ENCODE measurements at places on chromosomes 16 and 17.

GRCh38 chr17:33021731-33022408 lies 30.2 kb downstream of the SPACA3 start:
- no peak for DNase-seq

GRCh38 chr17:9072696-9073339 lies 51.5 kb downstream of the NTN1 start:
- no peak for DNase-seq

DNA sequence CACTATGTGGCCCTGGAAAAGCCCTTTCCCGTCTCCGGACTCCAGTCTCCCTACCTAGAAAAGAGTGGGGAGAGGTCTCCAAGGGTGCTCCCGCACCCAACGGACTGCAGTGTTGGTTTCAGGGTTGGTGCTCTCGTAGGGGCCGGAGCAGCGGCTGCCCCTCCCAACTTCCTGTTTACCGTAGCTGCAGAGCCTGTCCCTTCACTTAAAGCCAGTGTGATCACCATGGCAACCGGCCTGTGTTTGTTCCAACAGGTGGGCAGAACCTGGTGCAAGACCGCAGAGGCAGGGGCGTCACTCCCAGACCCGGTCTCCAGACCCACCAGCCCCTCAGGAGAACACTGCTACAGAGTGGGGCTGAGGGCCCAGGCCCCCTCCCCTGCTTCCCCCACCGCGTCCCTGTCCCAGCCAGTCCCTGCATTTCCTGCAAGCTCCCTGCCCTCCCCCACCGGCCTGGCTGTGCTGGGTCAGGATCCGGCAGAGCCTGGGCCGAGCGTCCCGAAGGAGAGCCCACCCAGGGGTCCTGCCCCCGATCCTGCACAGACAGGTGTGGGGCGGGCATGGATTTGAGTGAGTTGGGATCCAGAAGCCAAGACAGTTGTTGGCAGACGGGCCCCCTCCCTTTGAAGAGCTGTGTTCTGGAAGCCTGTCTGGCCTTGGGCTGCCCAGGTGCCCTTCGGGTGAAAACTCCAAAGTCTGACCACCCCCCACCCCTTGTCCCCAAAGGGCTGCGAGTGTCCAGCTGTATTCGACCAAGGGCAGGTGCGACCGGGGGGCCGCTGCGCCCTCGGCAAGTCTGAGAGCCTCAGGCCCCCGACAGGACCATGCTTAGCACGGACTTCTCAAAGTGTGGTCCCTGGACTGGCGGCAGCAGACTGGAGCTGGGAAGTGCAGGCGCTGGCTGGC lies 1.5 kb upstream of the BAIAP3 start:
- DNase-seq = peak; percentile 38

GRCh38 chr17:67474081-67474661 lies 97.1 kb downstream of the PITPNC1 start:
- no peak for DNase-seq

- no peak for DNase-seq
Measured at GRCh38 chr17:63966646-63967264, 6.0 kb downstream of the SCN4A start.

DNA sequence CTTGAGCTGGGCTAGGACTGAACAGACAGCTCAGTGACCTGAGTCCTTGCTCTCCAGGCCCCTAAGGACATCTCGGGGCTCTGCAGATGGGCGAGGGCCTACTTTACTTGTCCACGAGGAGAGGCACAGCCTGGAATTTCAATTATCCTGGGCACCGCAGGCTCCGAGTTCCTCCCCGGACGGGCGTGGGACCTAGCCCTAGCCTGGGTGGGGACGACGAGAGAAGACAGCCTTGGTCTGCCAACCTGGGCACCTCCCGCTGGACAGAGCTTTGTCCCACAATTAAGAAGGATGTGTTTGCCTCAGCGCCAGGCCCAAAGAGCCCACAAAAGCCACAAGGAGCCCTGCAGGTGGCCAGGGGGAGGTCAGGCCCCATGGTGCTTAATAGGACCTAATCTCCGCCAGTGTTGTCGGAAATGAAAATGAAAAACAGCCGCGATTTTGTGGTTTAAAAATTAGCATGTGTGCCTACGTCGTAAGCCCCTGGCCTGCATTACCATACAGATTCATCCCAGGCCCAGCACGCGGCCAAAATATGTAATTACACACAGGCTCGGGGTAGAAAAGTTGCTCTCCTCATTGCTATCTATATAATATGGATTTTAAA lies 51.4 kb upstream of the LHX1 start:
- no peak for DNase-seq

DNA sequence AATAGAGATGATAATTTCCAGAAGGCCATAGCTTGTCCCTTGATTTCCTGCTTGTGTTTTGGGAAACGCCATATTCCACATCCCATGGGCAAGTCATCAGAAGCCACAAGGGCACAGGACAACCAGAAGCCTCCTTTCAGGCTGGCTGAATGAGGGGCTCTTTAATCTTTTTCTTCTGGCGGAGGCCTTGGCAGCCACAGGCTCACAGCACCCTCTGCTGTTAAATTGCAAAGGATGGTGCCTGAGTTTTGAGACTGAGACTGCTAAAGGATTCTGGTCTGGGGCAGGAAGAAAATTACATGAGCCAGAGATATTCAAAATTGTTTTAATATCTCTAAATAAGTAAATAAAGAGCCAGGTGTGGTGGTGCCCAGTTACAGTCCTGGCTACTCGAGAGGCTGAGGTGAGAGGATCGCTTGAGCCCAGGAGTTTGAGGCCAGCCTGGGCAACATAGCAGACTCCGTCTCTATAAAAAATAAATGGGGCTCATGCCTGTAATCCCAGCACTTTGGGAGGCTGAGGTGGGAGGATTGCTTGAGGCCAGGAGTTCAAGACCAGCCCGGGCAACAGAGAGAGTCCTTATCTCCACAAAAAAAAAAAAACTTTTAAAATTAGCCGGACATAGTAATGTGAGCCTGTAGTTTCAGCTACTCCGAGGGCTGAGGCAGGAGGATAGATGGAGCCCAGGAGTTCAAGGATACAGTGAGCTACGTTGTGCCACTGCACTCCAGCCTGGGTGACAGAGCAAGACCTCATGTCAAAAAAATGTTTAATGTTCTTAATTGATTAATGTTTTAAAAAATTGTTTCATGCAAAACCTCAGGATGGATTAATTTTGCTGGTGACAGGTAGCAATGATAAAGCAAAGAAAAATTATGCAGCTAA lies 26.3 kb downstream of the AARSD1 start:
- no peak for DNase-seq

GRCh38 chr17:75313941-75314551 lies 24.8 kb upstream of the SLC25A19 start:
- no peak for DNase-seq

DNA sequence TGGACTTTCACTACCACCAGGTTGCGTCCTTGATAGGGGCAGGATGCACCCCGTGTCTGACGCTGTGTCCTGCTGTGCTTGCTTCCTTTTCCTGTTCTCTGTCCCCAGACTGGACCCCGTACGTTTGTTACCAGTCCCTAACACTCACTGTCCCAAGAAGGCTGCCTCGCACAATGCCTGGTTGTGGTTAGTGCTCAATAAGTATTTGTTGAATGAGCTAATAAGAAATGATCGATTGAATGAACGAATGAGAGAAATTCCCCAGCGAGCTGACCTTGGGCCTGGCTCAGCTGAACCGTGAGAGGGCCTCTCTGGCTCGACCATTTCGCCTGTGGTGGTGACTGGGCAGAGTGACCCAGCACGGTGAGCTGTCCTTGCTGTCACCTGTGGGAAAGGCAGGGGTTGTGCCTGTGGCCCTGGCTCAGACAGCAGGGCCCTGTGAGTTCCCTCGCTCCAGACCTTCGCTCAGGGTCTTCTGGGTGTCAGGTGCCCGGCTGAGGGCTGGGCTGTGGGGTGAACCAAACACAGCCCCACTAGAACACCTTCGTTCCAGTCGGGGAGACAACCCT lies 20.9 kb downstream of the CMIP start:
- no peak for DNase-seq

- DNase-seq = no peak
Measured at GRCh38 chr16:5328546-5328945, 231.0 kb upstream of the EEF2KMT start.
